B cell (primary cell): ENCODE measurements at places on chromosomes 2 and 18.
A peak's percentile ranks its signal among the peaks of the same experiment; 100 is the strongest.

- DNase-seq: peak; percentile 81
Measured at GRCh38 chr2:69693059-69693774, 48.7 kb upstream of the ANXA4 start.

DNA sequence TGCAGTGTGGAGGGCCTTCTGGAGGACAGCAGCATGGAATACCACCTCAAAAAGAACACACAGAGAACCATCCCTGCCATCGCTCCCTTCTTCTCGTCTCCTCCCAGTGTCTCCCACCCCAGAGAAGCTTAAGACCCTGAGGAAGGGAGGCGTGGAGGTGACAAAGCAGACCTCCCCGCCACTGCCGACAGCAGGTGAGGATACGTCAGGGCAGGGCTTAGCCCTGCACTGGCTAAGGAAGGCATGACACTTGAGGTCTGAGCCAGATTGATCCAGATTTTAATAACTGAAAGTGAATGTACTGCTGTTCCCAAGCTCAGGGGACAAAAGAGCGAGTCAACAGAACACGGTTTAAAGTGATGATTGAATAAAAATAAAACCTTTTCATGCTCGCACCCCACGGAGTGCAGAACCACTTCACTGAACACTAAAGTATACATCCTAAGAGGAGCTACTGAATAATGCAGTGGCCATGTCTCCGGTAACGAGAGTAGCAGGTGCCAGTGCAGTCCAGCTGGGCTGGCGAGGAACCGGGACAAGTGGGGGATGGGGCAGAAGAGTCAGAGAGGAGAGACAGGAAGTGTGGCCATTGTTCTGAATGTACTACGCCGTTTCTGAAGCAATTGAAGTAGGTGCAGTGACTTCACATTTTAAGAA, 391.0 kb downstream of the CDH2 start:
- DNase-seq: no peak

- no peak for DNase-seq
Measured at GRCh38 chr18:25875551-25876240, 214.7 kb downstream of the SS18 start.

- no peak for DNase-seq
Measured at GRCh38 chr2:62305421-62306176, 109.7 kb downstream of the B3GNT2 start.

DNA sequence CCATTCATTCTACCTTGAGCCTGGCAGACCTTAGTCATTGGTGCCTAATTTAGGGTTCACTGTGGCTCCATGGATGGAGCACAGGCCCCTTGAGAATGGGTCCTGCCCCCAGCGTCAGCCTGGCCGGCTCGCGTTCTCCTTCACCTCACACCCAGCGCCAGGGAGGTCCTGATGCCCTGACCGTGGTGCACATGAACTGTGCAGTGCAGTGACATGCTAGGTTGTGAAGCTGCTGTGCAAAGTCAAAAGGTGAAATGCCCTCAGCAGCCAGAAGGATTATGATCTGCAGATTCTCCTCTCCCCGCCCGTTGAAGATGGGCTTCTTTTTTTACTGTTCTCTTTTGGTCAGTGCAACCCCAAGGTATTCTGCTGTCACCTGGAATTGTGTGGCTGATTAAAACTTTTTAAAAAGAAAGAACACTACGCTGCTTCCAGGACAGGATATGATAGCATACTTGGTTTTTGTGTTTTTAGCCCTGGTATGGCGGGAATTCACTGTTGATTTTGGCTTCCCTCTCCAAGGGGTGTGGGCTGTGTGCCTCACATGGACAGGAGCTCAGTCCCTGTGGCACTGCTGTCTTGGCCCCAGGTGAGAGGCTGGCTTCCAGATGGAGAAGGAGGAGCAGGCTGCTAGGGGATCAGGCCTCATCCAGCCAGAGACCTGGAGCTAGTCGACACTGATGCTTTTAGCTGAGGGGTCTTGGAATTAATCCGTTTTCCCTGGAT, 49.4 kb upstream of the MCFD2 start:
- no peak for DNase-seq

DNA sequence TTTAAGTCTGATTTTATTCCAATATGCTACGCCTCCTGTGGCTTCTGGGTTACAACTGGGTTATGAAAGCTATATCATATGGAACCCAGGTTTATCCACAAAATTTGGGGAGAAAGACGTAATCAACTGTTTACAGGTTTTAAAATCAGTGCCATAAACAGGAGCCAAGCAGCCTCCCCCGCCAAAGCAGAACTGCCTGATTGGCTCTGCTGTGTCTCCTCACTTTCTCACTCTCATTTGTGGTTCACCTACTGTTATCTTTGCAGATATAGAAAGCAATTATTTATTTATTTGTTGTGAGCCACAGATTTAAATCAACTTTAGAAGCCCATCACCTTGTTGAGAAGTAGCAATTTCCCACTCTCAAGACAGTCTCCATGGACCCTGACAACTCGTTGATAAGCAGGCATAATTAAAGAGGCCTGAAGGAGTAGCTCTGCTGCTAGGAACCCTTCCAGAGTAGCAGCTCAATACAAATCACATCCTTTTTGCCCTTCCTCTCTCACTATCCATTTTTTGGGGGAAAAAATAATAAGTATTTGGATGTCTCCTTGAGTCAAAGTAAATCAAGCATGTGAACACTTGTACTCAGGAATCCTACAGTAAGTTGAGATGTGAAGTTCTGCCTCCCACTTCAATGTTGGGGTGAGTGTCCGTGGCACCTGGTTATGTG, 191.0 kb upstream of the CCDC150 start:
- no peak for DNase-seq

DNA sequence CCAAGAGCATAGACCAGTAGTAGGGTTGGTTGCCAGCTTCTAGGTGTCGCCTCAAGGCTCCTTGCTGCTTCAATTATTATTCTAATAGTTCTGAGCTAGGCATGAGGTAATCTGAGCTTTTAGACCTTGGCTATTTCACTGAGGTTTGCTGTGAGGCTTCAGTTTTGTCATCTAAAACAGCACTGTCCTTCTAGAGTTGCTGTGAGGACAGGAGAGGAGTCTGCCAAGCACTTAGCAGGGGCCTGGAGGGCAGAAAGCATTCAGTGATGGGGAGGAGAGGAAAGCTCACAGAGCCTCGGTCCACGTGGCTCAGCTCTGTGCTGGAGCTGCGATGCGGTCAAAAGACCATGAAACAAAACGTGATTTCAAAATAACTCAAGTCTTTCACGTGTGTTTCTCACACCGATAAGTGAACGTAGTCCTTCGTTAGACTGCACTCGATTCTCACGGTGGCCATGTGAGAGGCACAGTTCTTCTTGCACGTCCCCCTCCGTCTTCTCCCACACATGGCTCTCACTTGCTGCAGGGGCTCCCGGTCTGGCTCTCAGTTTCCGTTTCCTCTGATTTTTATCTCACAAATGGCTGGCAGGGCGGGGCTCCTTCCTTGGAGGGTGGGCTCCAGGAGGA, 113.7 kb downstream of the B3GNT2 start:
- DNase-seq: peak; percentile 48
